ENCODE measurements at places on chromosomes 1 and 21.

GRCh38 chr1:68218490-68218889 is 13.8 kb downstream of the WLS start:
- peaks cover 10% of the 10 kb centered on the region for H3K27me3 ChIP-seq
- H3K4me1 ChIP-seq = no peaks in the 10 kb centered on the region
- no peak overlapping the region for H3K4me3 ChIP-seq

DNA sequence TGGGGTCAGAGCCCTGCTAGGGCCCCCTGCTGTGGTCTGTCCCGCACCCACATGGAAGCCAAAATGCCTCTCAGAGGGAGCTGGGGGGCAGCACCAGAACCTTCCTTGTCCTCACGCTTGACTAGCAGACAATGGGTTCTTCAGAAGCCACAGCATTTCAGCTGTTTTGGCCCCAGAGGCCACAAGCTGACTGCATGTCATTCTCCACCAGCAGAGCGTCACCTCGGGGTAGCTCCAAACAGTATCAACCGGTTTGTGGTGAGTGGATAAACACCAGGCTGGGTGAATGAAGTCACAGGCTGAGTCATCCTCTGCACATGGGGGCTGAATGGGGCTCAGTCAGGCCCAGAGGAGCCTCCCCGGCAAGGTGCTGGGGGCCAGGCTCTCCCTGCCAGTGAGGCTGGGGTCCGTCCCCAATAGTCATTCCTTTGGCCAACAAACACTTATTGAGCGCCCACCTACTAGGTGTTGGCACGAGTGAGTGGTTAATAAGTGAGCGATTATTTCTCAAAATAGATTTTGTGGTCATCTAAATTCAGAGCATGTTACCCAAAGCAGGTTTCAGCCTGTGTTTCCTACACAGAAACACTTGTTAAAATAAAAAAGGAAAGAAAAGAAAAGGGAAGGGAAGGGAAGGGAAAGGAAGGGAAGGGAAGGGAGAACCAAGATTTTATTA is 9.1 kb downstream of the OLIG1 start:
- no peaks in the 10 kb centered on the region for H3K36me3 ChIP-seq
- no peak overlapping the region for H3K27ac ChIP-seq
- DNase-seq = no peak
- peaks cover 14% of the 10 kb centered on the region for H3K27me3 ChIP-seq

- no peaks in the 10 kb centered on the region for H3K27me3 ChIP-seq
- H3K4me3 ChIP-seq = peak overlapping the region; percentile 87
- peak; percentile 40 for DNase-seq
Observed at GRCh38 chr1:44775930-44776729, 790 bp downstream of the RPS8 start.

DNA sequence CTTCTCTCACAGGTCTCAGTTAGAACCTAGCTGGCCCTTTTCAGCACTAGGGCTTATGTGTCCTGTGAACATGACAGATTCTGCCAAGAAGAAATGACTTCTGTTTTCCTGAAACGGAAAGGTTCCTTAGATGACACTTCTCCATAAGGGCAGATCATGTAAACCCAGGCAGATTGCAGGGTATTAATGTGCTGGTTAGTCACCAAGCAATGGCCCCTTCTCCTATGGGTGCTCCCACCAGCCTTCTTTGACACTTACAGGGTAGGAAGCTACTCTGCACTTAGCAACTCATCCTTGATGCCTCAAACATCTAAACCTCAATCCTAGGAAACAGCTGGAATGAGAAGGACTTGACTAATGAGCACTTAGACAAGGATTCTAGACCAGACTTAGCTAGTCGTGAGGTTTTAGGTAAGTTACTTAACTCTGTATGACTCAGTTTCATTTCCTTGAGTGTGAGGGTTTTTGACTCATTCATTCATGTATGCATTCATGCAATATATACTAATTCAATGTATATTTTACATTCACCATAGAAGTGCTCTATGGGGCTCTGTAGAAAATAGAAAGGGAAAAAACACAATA is 74.1 kb upstream of the PLXNA2 start:
- H3K36me3 ChIP-seq = no peaks in the 10 kb centered on the region
- H3K27ac ChIP-seq = no peak overlapping the region
- no peak for DNase-seq
- H3K27me3 ChIP-seq = peaks cover 5% of the 10 kb centered on the region
- H3K4me1 ChIP-seq = no peaks in the 10 kb centered on the region
- H3K4me3 ChIP-seq = no peak overlapping the region

- no peak overlapping the region for H3K4me3 ChIP-seq
- DNase-seq = no peak
- peaks cover 18% of the 10 kb centered on the region for H3K27me3 ChIP-seq
- no peak overlapping the region for H3K27ac ChIP-seq
- no peaks in the 10 kb centered on the region for H3K36me3 ChIP-seq
Observed at GRCh38 chr1:153428791-153429190, 12.5 kb downstream of the S100A7A start.

- no peaks in the 10 kb centered on the region for H3K36me3 ChIP-seq
- no peak overlapping the region for H3K27ac ChIP-seq
- no peak overlapping the region for H3K4me3 ChIP-seq
- H3K27me3 ChIP-seq = no peaks in the 10 kb centered on the region
Observed at GRCh38 chr1:97139512-97139911, 417.9 kb downstream of the PTBP2 start.

GRCh38 chr21:17050156-17050555 is 462.7 kb upstream of the CXADR start:
- no peak overlapping the region for H3K4me3 ChIP-seq
- DNase-seq = no peak
- no peak overlapping the region for H3K27ac ChIP-seq
- no peaks in the 10 kb centered on the region for H3K4me1 ChIP-seq
- no peaks in the 10 kb centered on the region for H3K36me3 ChIP-seq

GRCh38 chr1:157307491-157307890 is 169.3 kb upstream of the ETV3 start:
- no peaks in the 10 kb centered on the region for H3K36me3 ChIP-seq
- H3K27me3 ChIP-seq = peaks cover 9% of the 10 kb centered on the region
- DNase-seq = no peak
- no peak overlapping the region for H3K4me3 ChIP-seq
- no peak overlapping the region for H3K27ac ChIP-seq

- no peak for DNase-seq
- peaks cover 4% of the 10 kb centered on the region for H3K27me3 ChIP-seq
- H3K36me3 ChIP-seq = no peaks in the 10 kb centered on the region
- peaks cover 33% of the 10 kb centered on the region for H3K4me1 ChIP-seq
- no peak overlapping the region for H3K27ac ChIP-seq
Observed at GRCh38 chr1:212700892-212701819, 1.5 kb upstream of the BATF3 start.

GRCh38 chr1:25804244-25804963 is 4.4 kb downstream of the SELENON start:
- H3K27me3 ChIP-seq = no peaks in the 10 kb centered on the region
- peaks cover 23% of the 10 kb centered on the region for H3K4me1 ChIP-seq
- no peak overlapping the region for H3K27ac ChIP-seq
- H3K4me3 ChIP-seq = no peak overlapping the region
- peaks cover 6% of the 10 kb centered on the region for H3K36me3 ChIP-seq

GRCh38 chr21:46295996-46296752 is 10.0 kb downstream of the YBEY start:
- no peaks in the 10 kb centered on the region for H3K27me3 ChIP-seq
- peak; percentile 50 for DNase-seq
- H3K27ac ChIP-seq = peak overlapping the region; percentile 14
- peak overlapping the region; percentile 75 for H3K4me3 ChIP-seq
- peaks cover 4% of the 10 kb centered on the region for H3K36me3 ChIP-seq

DNA sequence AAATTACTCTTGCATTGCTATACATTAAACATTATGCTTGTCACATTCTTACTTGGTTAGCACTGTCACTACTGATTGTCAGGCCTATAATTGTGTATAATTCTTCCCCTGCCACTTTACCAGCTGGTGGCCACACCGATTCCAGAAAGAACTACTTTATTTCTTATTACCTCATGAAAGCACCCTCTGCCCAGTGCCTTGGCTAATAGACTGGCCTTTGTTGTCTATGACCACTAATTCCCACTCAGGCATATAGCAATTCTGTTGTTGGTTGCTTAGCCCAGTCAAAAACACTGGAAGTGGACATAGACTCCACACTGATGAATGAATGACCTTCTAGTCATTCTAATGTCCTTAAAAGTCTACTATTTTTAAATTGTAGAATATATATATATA is 35.6 kb downstream of the MRPL39 start:
- H3K4me1 ChIP-seq = peaks cover 45% of the 10 kb centered on the region
- H3K4me3 ChIP-seq = no peak overlapping the region
- H3K27me3 ChIP-seq = no peaks in the 10 kb centered on the region
- H3K36me3 ChIP-seq = peaks cover 8% of the 10 kb centered on the region
- peak overlapping the region; percentile 93 for H3K27ac ChIP-seq
- DNase-seq = no peak

DNA sequence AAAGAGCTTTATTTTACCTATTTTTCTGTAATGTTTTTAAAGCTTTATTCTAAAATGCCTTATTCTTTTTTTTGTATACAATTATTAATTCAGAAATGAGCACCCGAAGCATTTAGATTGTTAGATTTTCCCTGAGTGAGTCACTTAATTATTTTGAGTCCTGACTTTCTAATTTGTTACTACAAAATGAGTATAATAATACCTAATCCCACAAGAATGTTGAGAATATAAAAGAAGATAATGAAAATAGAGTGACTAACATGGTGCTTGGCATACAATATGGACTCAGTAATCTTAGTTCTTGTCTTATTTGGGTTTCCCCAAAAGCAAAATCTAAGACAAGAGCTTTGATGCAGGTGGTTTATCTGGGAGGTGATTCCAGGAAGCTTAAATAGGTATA is 142.2 kb downstream of the LHX8 start:
- DNase-seq = no peak
- no peaks in the 10 kb centered on the region for H3K36me3 ChIP-seq
- H3K27ac ChIP-seq = no peak overlapping the region
- H3K27me3 ChIP-seq = no peaks in the 10 kb centered on the region

DNA sequence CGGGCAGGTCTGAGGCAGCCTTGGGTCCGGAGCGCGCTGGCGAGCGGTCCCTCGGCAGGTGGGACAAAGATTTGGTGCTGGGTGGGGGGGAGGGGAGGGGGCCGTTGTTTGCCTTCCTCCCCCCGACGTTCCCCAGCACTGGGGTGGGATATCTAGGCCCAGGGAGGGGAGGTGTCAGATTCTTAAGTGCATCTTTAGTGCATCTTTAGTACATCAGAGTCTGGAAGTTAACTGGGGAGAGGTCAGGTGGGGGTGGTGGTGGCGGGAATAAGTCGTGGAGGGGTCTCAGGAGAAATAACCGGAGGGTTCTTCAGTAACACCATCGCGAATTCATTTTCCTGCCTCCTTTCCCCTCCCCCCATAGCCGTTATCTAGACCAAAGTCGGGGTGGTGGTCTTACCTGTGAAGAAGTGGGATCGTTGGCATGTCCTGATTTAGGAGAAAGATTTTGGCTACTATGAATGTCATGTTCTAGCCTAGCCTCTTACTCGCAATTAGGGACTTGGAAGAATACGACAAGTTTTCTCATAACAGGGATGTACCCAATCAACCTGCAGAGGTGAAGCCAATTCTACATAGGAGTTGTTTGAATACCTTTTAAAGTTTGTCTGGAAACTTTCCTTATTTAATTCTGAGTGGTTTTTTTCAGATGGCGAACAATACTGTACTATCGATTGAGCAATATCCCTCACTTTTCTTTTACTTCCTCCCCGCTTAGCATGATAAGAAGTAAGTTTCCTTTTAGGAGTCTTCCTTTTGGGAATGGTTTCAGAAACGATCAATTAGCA is 886 bp downstream of the ZMYM4 start:
- peaks cover 2% of the 10 kb centered on the region for H3K36me3 ChIP-seq
- no peak for DNase-seq
- peaks cover 4% of the 10 kb centered on the region for H3K27me3 ChIP-seq
- H3K4me1 ChIP-seq = peaks cover 18% of the 10 kb centered on the region
- H3K4me3 ChIP-seq = peak overlapping the region; percentile 87

DNA sequence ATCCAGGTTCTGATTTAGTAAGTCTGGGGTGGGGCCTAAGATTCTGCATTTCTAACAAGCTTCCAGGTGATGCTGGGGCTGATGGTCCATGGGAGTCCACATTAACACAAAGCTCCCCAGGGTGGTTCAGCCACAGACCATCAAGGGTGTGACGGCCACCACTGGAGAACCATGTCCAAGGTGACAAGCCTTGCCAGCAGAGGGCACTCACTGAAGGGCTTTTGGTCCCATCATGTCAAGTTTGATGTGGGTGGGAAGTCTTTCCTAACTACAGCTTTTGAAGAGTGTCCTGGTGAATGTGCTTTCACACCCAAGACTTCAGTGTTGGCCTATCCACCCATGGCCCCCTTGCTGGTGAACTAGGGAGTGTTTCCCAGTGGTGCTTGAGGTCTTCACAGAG is 67.1 kb downstream of the UBE2T start:
- no peak overlapping the region for H3K4me3 ChIP-seq
- DNase-seq = no peak
- H3K27ac ChIP-seq = no peak overlapping the region
- no peaks in the 10 kb centered on the region for H3K4me1 ChIP-seq
- no peaks in the 10 kb centered on the region for H3K36me3 ChIP-seq
- H3K27me3 ChIP-seq = peaks cover 15% of the 10 kb centered on the region

- H3K4me1 ChIP-seq = no peaks in the 10 kb centered on the region
- no peak for DNase-seq
- no peak overlapping the region for H3K4me3 ChIP-seq
- peaks cover 3% of the 10 kb centered on the region for H3K27me3 ChIP-seq
- no peaks in the 10 kb centered on the region for H3K36me3 ChIP-seq
- no peak overlapping the region for H3K27ac ChIP-seq
Observed at GRCh38 chr1:208631092-208631491, 386.9 kb upstream of the PLXNA2 start.

- peak overlapping the region; percentile 22 for H3K4me3 ChIP-seq
- H3K4me1 ChIP-seq = peaks cover 57% of the 10 kb centered on the region
- DNase-seq = no peak
- H3K27ac ChIP-seq = peak overlapping the region; percentile 91
- H3K36me3 ChIP-seq = peaks cover 23% of the 10 kb centered on the region
Observed at GRCh38 chr1:211343607-211344006, 17.0 kb downstream of the TRAF5 start.

DNA sequence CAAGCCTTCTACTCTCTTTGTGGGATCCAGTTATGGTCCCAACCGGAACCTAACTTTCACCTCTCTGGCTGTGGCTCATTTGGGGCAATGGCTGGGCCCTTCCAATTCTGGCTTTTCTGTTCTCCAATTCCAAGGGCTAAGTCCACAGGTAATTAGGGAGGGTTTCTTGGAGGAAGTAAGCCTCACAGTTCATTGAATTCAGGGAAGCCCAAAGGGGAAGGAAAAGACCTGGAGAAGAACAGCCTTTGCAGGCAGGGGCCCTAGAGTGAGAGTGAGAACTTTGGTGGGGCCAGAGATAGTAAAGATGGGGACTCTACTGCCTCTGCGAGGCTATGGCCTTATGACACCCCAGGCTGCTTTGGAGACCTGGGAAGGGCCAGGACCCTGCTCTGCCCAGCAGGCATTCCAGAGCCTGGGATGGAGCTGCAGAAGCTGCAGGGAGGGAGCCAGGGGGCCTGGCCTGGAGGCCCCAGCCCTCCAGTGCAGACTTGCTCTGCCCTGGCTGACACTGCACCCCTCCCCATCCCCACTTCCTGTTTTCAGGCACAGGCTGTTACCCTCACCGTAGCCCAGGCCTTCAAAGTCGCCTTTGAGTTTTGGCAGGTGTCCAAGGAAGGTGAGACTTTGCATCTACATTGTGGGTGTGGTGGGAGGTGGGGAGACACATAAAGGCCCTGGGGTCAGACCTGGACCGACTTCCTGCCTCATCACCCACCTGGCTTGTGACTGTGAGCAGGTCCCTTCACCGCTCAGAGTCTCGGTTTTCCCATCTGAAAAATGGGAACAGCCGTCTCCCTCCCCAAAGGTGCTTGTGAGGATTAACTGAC is 18.9 kb downstream of the LDLRAP1 start:
- H3K27ac ChIP-seq = peak overlapping the region; percentile 63
- peak overlapping the region; percentile 25 for H3K4me3 ChIP-seq
- H3K27me3 ChIP-seq = no peaks in the 10 kb centered on the region
- H3K4me1 ChIP-seq = peaks cover 27% of the 10 kb centered on the region
- DNase-seq = peak; percentile 63

Measured in memory B cell (primary cell).